ENCODE measurements at places on chromosomes 5 and 9. TPM values are rescaled to one million over a fixed set of nuclear protein-coding genes. Genes with fewer than 3 reads are reported as not detected.

DNA sequence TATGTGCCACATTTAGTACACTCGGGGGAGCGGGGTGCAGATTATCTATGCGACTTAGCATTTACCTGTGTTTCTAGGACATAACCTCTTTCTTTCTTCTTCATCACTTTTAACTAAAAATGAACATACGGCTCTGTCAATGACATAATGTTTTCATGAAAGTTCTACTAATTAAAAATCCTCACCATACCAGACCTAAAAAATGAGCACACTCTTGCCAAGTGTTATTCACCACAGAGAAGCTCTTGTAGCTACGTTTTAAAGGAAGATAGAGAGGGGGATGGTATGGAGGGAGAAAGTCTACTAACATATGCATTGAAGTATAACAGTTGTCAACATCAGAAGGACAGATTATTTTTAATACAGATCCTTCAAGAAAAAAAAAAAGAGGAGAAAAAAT is 1.6 kb downstream of the CDH10 start:
- H3K36me3 ChIP-seq: no peaks in the 10 kb centered on the region
- DNase-seq: no peak
- H3K27ac ChIP-seq: no peak overlapping the region

Gene AGTPBP1
- total RNA-seq: 65.9 TPM

DNA sequence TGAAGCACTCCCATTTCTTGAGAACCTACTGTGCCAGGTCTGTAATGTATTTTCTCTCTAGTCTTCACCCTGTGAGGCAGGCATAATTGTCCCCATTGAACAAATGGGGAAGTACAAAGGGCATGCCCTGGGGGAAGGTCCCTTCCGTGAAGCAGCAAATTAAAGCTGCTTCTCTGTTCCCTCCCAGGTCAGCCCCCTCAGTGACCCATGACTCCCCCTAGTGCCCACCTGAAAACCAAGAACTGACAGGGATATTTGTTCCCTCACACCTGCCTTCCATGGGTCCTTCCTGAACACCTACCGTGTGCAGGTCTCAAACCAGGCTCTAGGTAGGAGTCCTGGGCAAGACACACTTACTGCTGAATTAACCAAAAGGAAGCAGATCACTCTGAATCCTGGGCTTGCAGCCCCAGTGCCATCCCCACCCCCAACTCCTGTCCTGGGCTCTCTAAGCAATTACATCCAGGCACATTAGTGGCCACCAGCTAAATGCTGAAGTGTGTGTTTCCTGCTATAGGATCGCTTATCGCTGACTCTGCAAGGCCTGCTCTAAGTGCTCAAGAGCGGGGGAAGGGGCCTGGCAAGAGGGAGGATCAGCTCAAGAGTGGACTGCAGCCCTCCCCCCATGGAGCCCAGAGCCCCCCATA is 254.8 kb downstream of the CDK5RAP2 start:
- DNase-seq: no peak
- peaks cover 9% of the 10 kb centered on the region for H3K27me3 ChIP-seq
- no peaks in the 10 kb centered on the region for H3K4me1 ChIP-seq
- H3K36me3 ChIP-seq: no peaks in the 10 kb centered on the region

Gene TMEM174
- total RNA-seq: not detected

DNA sequence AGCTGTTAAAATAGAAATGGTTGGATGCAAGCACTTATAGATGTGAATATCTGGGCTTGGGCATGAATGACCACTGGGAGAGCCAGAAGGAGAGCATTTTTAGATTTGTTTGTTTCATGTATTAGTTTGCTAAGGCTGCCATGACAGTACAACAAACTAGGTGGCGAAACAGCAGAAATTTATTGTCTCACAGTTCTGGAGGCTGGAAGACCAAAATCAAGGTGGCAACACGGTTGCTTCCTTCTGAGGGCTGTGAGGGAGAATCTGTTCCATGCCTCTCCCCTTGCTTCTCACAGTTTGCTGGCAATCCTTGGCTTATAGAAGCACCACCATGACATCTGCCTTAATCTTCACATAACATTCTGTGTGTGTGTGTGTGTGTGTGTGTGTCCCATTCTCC is 20.2 kb upstream of the CDC23 start:
- no peak overlapping the region for H3K4me3 ChIP-seq
- no peak overlapping the region for H3K27ac ChIP-seq
- no peak for DNase-seq
- no peaks in the 10 kb centered on the region for H3K36me3 ChIP-seq
- H3K27me3 ChIP-seq: peaks cover 8% of the 10 kb centered on the region

GRCh38 chr9:38526591-38526990 is 93.8 kb downstream of the ANKRD18A start:
- no peak for DNase-seq
- no peaks in the 10 kb centered on the region for H3K4me1 ChIP-seq
- H3K27me3 ChIP-seq: peaks cover under 1% of the 10 kb centered on the region
- H3K27ac ChIP-seq: no peak overlapping the region
- H3K4me3 ChIP-seq: no peak overlapping the region

Gene STPG3
- not detected for total RNA-seq

All from naive thymus-derived CD8-positive, alpha-beta T cell (primary cell).